8988T (cell line): ENCODE measurements at places on chromosomes 2 and 18.

DNA sequence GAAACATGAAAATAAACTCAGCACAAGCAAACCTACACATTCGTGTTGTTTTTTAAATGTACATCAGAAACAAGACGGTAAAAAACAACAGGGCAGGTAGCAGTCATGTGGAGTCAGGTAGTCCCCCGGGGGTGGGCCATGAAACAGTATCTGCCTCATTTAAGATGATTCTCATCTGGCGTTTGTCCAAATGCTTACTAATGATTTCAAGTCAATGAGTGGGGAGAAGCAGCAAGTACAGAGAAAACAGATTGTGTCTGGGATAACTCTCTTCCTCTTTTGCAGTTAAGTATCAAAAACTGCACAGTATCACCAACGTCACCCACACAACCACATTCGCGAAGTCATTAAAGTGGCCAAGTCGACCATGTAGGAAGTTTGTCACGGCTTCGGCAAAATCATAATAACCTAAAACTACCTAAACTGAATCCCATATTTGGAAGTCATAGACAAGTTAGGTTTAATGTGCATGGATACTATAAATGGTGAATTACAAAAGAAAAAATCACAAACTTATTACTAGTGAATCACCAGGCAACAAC is 1.3 kb downstream of the LAPTM4A start:
- DNase-seq, result no peak

GRCh38 chr2:135667045-135667444 is 74.6 kb upstream of the UBXN4 start:
- no peak for DNase-seq

DNA sequence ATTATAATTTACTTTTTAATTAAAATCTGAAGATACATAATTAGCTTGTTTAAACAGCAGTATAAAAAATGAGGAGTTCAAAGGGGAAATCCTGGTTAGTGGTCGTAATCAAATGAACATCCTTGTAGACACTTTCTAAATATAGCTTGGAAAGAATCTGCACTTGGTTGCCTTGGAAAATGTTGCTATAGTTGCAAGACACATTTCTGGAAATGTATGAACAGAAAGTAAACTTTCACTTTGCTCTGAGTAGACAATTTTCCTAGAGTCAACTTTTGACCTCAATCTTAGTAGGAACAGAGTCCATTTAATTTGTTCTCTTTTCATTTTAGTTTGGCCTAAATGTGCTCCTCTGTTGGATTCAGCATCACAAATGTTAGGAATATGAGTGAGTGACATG is 38.3 kb downstream of the GCA start:
- no peak for DNase-seq

- DNase-seq, result no peak
Observed at GRCh38 chr18:48947092-48947491, 3.7 kb downstream of the SMAD7 start.
